Adipocyte (in vitro differentiated cells): ENCODE measurements at places on chromosomes 3 and 15.

GRCh38 chr3:43363621-43364266, 77.4 kb downstream of the SNRK start:
- no peak for DNase-seq

- DNase-seq: peak; percentile 22
These were observed 291.5 kb upstream of the ARHGEF26 start for GRCh38 chr3:153829606-153830170.

DNA sequence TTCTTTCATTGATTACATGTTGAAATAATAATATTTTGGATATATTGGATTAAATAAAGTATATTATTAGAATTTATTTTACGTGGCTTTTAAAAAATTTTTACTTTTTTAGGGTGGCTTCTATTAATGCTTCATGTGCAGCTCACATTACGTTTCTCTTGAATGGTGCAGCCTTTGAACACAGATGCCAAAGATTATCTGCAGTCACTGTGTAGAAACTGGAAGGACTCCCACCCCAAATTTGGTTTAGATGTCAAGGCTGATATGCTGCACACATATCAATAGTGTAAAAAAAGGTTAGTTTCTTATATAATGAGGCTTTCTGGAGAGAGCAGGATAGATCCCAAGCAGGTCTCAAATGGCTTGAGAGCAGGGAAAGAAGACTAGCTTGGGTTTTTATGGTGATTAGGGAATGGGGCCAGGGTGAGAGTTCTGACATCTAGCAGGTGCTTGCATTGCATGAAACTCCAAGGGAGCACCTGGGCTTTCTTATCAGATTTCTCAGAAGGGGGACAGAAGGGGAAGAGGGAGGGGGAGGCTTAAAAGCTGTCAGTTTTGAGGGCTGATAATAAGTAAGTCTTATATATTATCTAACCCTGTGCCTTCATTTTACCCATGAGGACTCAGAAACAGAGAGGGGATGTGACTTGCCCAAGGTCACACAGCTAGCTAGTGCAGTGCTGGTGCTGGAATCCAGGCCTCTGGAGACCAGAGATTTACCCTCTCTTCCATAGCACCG, 89.6 kb downstream of the CHST2 start:
- no peak for DNase-seq

- DNase-seq: no peak
These were observed 29.3 kb downstream of the UBE2E1 start for GRCh38 chr3:23835087-23835486.

- no peak for DNase-seq
These were observed 235.0 kb downstream of the TBC1D5 start for GRCh38 chr3:17507480-17507879.

- peak; percentile 22 for DNase-seq
These were observed 101.7 kb downstream of the LSM3 start for GRCh38 chr3:14280326-14280725.

- peak; percentile 71 for DNase-seq
These were observed 1.2 kb downstream of the EOGT start for GRCh38 chr3:69012100-69012799.

DNA sequence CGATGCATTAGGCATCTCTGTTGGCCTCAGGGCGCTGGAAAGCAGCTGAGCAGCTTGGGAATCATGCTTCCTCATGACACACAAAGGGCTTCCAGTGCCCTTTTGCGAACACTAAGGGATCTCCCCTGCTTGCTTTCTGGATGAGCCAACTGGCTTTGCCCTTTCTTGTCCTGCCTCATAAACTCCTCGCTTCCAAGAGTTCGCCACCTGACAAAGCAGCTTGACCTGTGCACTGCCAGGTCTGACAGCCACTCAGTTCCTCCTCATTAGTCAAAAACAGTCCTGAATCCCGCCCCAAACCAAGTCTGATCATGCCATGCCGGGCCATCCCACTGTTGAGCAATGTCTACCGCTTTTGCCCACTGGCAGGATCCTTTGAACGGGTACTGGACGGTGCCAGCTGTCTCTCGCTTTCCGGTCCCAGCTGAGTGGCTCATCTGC, 265.4 kb upstream of the LYSMD4 start:
- no peak for DNase-seq
